Renal cortex interstitium (tissue), 15 donors: ENCODE measurements at places on chromosomes 2 and 18. TPM values are rescaled to one million over a fixed set of nuclear protein-coding genes. Genes with fewer than 3 reads are reported as not detected.

- no peak for DNase-seq
Observed at GRCh38 chr2:30260941-30261340, 29.6 kb downstream of the LBH start.

Gene REL
- polyA plus RNA-seq: 8.5 TPM

Gene SP140
- polyA plus RNA-seq: 0.49 TPM

DNA sequence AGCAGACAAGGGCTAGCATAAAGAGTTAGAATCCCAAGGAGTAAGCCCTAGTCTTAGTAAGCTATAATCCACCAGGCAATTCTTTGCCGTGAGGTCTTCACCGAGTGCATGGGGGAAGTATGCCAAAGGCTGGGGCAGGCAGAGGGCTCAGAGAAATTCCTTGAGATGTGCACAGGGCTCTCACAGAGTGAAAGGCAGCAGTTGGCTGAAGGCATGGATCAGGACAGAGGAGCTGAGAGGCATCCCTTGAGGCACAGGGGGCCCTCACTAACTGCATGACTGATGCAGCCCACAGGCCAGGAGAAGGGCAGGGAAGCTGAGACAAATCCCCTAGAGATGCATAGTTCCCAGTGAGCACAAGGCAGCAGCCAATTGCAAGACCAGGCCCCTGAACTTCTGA lies 34.1 kb downstream of the PTH2R start:
- no peak for DNase-seq

Gene TAF4B
- 5.0 TPM for polyA plus RNA-seq

DNA sequence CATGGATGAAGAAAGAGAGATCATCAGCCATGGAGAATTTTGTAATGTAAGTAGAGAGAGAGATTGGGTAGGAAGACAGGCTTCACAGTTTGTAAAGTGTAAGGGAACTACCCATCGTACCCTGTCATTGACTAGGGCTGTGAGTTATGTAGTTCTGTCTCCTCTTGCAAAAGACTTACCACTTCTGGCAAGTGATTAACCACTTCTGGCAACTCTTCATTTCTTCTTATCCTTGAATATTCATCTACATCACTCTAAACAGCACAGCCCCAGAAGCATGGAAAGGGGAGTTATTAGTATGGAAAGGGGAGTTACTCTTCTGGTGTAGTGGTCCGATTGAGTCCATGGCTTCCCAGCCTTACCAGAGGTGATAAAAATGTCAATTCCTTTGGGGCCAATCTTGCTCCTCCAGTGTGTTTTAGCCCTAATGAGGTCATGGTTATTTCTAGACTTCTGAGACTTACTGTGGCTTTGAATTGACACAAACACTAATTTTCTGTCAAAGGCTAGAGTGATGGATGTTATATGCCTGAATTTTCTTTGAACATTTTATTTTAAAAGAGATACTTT lies 52.0 kb downstream of the STAT1 start:
- no peak for DNase-seq

Gene AQP12A
- polyA plus RNA-seq: 0.55 TPM

Gene ATP6V1C2
- polyA plus RNA-seq: 5.1 TPM

DNA sequence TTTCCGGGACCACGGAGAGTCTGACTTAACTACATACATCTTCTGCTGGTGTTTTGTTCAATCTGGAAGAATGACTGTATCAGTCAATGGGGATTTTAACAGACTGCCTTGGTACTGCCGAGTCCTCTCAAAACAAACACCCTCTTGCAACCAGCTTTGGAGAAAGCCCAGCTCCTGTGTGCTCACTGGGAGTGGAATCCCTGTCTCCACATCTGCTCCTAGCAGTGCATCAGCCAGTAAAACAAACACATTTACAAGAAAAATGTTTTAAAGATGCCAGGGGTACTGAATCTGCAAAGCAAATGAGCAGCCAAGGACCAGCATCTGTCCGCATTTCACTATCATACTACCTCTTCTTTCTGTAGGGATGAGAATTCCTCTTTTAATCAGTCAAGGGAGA lies 23.1 kb downstream of the ICOS start:
- no peak for DNase-seq

Gene ABCG5
- 0.55 TPM for polyA plus RNA-seq

DNA sequence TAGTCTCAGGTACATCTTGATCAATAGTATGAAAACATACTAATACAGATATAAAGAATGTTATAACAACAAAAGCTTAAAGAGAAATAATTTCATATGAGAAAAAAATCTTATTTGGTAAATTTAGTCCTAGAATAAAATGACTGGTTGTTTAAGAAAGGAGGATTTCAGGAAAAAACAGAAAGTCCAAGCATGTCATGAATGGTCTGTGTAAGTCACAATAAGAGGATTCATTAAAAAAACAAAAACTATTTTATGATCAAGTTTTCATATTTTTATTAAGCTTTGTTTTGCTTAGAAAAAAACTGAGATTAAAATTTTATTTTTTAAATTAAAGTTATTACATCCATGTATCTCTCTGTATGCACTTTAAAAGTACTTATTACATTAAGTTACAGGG lies 353.9 kb upstream of the SPHKAP start:
- DNase-seq: no peak

- DNase-seq: no peak
Observed at GRCh38 chr2:212359425-212360067, 179.1 kb downstream of the ERBB4 start.

DNA sequence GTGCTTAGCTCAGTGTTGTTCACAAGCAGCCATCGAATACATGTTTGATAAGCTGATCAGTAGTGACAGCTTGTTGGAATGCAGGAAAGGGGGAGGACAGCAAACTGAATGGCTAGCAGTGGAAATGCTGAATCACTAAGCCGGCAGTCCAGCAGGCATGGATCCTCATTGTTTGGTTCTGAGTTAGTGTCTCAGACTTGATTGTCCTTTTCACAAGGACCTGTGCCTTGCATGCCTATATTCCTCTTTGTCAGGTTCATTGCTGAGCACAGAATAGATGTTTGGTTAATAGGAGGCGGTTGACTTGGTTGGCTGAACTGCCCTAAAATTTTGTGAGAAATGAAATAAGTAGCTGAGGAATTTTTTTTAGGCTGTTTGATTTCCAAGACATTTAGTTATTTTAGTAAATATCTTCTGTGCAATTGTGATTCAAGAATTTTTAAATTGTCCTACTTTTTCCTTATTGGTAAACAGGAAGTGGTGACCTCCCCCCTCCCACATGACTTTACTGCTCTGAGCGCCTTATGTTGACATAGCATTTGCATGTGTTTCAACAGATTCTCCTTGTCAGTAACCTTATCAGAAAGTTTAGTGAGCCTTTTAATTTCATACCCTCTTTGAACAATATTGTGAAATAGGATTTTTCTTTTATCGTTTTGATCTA lies 21.4 kb upstream of the STON1 start:
- no peak for DNase-seq

Gene COX7A2L
- 166 TPM for polyA plus RNA-seq

Gene SLC5A7
- polyA plus RNA-seq: 0.80 TPM

DNA sequence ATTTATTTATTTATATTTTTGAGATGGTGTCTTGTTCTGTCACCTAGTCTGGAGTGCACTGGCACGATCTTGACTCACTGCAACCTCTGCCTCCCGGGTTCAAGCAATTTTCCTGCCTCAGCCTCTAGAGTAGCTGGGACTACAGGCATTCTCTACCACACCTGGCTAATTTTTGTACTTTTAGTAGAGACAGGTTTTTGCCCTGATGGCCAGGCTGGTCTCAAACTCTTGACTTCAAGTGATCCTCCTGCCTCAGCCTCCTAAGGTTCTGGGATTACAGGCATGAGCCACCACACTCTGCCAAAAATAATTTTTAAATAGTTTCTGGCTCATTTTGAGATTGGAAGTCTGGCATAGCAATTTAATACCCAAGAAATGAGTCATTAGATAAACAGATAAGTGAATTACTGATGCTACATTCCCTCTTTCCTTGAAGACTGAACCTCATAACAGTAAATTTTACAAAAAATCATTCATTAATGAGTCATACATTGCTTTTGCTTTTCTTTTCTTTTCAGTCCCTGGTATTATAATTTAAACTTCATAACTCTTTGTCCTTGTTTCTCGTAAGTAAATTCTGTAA lies 881.6 kb upstream of the PIK3C3 start:
- no peak for DNase-seq

Gene SLC4A5
- 3.2 TPM for polyA plus RNA-seq

Gene CAVIN2
- 41.6 TPM for polyA plus RNA-seq

DNA sequence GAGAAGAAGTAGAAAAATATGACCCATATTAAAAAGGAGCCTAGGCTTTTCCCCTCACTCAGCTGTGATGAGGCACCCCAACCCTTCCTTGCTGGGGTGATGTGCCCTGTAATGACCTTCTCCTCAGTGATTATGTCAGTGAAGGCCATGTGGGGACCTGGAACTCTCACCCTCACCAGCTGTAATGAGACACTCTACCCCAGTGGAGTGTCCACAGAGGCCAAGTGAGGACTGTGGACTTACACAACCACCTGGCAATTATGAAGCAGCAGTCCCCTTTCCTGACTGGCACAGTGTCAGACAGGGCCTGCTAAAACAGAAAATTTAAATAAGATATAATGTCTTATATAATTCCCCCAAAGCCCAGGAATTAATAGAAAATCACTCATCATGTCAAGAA lies 54.2 kb downstream of the SEMA4F start:
- DNase-seq: no peak

GRCh38 chr2:234422981-234423431 lies 73.9 kb downstream of the ARL4C start:
- DNase-seq: no peak

Gene HJURP
- polyA plus RNA-seq: 24.1 TPM

Gene VAMP5
- 38.1 TPM for polyA plus RNA-seq

Gene LHCGR
- 0.19 TPM for polyA plus RNA-seq

- DNase-seq: no peak
Observed at GRCh38 chr2:106095478-106096298, 98.4 kb downstream of the UXS1 start.

DNA sequence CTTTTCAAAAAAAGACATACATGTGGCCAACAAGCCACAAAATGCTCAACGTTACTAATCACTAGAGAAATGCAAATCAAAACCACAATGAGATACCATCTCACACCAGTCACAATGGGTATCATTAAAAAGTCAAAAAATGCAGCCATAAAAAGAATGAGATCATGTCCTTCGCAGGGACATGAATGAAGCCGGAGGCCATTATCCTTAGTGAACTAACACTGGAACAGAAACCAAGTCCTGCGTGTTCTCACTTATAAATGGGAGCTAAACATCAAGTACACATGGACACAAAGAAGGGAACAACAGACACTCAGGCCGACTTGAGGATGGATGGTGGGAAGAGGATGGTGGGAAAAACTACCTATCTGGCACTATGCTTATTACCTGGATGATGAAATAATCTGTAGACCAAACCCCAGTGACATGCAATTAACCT lies 17.8 kb upstream of the ATL2 start:
- no peak for DNase-seq

Gene SKA1
- 5.8 TPM for polyA plus RNA-seq

- DNase-seq: no peak
Observed at GRCh38 chr2:11257964-11258363, 86.5 kb downstream of the ROCK2 start.

DNA sequence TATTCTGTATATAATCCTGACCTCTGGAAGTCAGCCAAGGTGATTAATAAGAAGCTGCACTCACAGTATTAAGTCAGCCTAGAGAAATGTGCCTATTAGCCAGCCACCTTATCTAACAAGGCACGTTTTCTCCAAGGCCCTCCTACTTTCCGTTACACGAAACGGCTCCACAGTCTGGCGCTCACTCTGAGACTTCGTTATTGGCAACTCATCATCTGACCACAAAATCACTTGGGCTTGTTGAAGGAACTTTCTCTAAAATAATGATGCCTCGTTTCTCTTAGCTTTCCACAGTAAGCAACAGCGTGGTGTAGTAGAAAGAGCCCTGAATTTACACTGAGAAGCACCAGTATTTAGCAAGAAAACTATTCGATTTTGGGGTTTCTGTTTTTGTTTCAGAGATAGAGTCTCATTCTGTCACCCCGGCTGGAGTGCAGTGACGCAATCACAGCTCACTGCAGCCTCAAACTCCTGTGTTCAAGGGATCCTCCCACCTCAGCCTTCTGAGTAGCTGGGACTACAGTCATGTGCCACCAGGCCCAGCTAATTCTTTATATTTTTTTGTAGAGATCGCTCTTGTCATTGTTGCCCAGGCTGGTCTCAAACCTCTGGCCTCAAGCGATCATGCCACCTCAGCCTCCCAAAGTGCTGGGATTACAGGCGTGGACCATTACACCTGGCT lies 53.6 kb upstream of the SLC14A1 start:
- DNase-seq: no peak

GRCh38 chr18:78980777-78981380 lies 1.3 kb downstream of the SALL3 start:
- DNase-seq: no peak

Gene SMAD4
- polyA plus RNA-seq: 157 TPM

Gene DTNB
- 18.0 TPM for polyA plus RNA-seq

DNA sequence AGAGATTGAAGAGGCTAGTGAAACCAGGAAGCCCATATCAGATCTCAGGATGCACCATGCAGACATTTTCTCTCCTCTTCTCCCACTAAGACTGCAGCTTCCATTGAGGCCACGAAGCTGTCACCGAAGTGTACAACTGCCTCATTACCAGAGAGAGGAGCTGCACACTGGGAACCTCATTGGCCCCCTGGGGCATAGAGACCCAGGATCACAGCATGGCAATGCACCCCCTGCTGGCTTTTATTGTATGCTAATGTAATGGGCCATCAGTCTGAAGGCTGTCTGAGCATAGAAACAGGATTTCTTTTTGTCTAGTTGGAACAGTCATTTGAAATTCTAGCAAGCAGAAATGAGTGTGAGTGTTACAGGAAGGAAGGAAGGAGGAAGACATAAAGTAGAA lies 861.6 kb upstream of the CELF4 start:
- DNase-seq: no peak

- no peak for DNase-seq
Observed at GRCh38 chr18:3753106-3753505, 303.1 kb downstream of the TGIF1 start.

DNA sequence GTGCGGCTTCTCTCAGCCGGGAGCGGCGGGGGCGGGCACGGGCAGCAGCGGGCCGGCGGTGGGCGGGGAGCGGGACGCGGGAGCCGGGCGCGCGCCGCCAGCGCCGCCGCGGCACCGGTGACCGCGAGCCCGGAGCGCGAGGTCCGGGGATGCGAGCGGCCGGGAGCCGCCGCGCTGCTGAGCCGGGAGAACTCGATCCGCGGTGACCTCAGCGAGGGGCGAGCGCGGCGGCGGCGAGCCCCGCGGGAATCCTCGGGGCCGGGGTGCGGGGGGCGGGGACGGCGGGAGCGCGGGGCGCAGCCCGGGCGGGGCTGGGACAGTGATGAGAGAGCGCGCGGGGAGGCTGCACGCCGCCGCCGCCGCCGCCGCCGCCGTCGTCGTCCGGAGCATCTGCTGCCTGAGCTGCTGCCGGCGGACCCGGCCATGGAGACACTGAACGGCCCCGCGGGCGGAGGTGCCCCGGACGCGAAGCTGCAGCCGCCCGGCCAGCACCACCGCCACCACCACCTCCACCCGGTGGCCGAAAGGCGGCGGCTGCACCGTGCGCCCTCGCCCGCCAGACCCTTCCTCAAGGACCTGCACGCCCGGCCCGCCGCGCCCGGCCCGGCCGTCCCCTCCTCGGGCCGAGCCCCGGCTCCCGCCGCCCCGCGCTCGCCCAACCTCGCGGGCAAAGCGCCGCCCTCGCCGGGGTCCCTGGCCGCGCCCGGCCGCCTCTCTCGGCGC lies at the start of gene MTCL1:
Gene MTCL1, plus strand, starts transcription at position 319 of the 723 bp plus-strand sequence. Its CDS starts 105 bp downstream, at position 424.
- DNase-seq: no peak

Gene NPHP1
- 19.8 TPM for polyA plus RNA-seq

GRCh38 chr2:54063967-54064535 lies 51.4 kb upstream of the ACYP2 start:
- DNase-seq: no peak
